ENCODE measurements at places on chromosomes 6 and 20.

GRCh38 chr6:10343320-10343719 lies 71.6 kb downstream of the TFAP2A start:
- DNase-seq, result no peak

GRCh38 chr6:46610862-46611553 lies 41.6 kb downstream of the CYP39A1 start:
- DNase-seq, result no peak

DNA sequence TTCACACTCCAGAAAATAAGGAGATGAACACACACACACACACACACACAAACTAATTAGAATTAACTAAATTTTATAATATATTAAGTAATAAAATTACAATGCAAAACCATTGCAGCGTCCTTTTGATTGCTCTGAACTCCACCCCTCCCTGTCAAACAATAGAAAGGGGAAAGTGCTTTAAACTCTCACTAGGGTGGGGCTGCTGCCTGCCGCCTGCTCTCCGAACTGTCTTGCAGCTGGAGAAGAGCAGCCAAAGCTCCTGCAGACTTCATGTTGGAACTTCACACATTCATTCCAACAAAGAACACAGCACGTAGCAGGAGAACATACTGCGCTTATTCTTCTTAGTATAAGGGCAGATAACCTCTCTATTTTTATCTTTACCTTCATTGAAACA lies 83.2 kb downstream of the GCLC start:
- DNase-seq, result no peak

DNA sequence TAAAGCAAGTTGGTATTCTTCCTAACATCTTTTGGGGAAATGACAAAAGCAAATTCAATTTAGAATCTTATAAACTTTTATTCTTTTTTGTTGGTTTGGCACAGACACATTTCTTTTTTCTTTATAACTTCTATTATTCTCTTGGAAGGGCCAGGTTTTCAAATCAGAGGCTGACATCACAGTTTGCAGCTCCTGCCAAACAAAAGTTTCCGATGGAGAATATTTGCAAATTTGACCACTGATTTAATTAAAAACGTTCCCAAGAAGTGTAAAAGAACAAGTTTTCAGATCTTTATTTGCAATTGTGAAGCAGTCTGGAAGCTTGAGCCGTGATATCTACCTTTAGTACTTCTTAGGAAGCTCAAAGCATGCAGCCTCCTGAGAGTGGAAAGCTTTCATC lies 53.8 kb upstream of the CD83 start:
- no peak for DNase-seq

DNA sequence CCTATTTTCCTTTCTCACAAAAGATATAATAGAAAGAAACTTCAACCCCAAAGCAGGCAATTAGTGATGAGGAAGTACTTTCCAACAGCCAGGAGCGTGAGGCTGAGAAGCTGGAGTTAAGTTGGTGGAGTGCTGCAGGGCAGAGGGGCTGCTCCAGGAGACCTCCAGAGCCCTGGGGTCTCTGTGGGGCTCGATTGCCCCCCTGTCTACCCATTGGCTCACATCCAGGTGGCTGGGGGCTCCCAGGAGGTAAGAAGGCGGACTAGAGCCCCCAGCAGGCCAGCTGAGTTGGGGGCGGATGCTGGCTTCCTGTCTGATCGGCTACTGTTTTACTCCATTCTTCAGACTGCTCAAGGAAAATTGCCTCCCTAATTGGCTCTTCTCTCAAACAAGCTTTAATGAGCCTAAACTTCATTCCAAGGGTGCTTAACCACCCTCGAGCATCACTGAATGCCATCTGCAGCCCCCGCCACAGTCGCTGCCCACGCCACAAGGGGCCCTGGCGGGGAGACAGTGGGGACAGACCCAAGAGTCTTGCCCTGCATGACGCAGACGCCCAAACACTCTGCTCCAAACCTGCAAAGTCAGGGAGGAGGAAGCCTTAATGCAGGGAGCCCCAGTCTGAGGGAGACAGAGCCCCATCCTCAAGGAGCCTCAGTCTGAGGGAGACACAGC lies 78.6 kb downstream of the MDGA1 start:
- DNase-seq, result no peak

GRCh38 chr6:96762599-96762998 lies 74.7 kb downstream of the GPR63 start:
- DNase-seq, result no peak

DNA sequence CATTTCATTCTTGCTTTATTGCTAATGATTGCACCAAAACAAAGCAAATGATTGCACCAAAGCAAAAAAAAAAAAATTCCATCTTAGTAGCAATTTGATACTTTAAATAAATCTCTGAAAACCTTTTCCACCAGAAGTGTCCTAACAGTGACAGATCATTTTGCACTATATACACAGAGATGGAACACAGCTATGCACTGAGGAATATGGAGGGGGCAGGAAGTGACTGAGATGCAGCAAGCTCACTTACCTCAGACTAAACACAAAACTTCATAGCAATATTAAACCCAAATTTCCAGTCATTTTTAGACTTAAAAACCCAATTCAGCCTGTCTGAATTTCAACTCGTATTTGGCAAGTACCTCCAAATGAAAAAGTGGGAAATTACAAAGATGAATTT lies 41.2 kb downstream of the HIVEP2 start:
- peak; percentile 56 for DNase-seq

- DNase-seq, result no peak
Measured at GRCh38 chr6:37105148-37106050, 64.6 kb upstream of the PIM1 start.

- DNase-seq, result peak; percentile 54
Measured at GRCh38 chr6:111812060-111813038, 60.9 kb downstream of the FYN start.
